Mammary epithelial cell (primary cell): ENCODE measurements at places on chromosomes 3 and 15. TPM values are rescaled to one million over a fixed set of nuclear protein-coding genes. Genes with fewer than 3 reads are reported as not detected.

The EXD1 gene
- not detected in 2 replicates for total RNA-seq

The CACNA1D gene
- 0.19 and 0.87 TPM in 2 replicates for total RNA-seq

The SYNPR gene
- total RNA-seq, result not detected in 2 replicates

The TRAT1 gene
- total RNA-seq, result not detected

The ECT2 gene
- total RNA-seq, result 24.5 TPM

The C3orf85 gene
- total RNA-seq, result not detected in 2 replicates

The LINGO1 gene
- total RNA-seq, result 0.35 TPM in 1 of 2 replicates, not detected in the other

The ITIH4 gene
- 2.0 TPM for total RNA-seq

The GOLGA8H gene
- 0.17 TPM for total RNA-seq

The RYR3 gene
- under 0.01 TPM for total RNA-seq

The AADACL2 gene
- not detected in 2 replicates for total RNA-seq

The P3H2 gene
- total RNA-seq, result 71.2 TPM

The TEX9 gene
- 6.3 and 7.7 TPM in 2 replicates for total RNA-seq

The STRIT1 gene
- total RNA-seq, result not detected

The SV2B gene
- 0.33 TPM for total RNA-seq

The PAK6 gene
- total RNA-seq, result 13.7 TPM

The HTR3E gene
- total RNA-seq, result not detected

The ACY1 gene
- total RNA-seq, result 107 and 170 TPM in 2 replicates

The ADGRG7 gene
- total RNA-seq, result 0.17 TPM

The PAK2 gene
- total RNA-seq, result 83.7 and 136 TPM in 2 replicates

The PDIA3 gene
- total RNA-seq, result 157 TPM
